Dermis blood vessel endothelial cell (primary cell): ENCODE measurements at places on chromosomes 1 and 21. TPM values are rescaled to one million over a fixed set of nuclear protein-coding genes. Genes with fewer than 3 reads are reported as not detected.

GRCh38 chr1:100455478-100456072, 82.4 kb upstream of the GPR88 start:
- DNase-seq = peak; percentile 30

GRCh38 chr1:168053681-168054080, 83.0 kb downstream of the GPR161 start:
- no peak for DNase-seq

DNA sequence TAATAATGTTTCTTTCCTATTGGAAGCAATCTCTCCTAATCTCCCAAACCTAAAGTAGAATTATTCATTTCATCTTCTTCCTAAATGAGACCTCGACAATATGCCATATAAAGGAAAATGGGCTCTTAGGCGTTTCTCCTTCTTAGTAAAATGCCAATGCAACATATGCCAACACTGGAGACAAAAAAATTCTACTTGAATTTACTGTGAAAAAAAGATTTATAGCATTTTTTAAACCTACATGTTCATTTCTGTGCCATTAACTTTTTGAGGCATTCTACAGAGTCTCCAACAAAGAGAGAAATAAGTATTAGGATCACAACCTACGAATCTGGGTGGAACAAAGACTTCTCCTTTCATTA, 1.3 kb downstream of the WDR47 start:
- DNase-seq = no peak

GRCh38 chr1:165494949-165495857, 48.6 kb upstream of the LRRC52 start:
- no peak for DNase-seq

DNA sequence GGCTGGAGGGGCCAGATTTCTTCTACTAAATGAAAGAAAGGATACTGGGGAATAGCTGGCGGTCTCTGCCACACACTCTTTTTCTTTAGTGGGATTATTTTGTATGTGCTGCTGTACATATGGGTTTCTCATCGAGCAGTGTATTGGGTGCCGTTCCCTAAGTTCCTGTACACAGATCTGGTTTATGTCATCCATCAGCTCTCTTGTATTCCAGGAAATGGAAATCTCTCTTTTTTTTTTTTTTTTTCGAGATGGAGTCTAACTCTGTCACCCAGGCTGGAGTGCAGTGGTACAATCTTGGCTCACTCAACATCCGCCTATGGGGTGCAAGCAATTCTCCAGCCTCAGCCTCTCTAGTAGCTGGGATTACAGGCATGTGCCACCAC, 27.0 kb upstream of the NID1 start:
- no peak for DNase-seq

DNA sequence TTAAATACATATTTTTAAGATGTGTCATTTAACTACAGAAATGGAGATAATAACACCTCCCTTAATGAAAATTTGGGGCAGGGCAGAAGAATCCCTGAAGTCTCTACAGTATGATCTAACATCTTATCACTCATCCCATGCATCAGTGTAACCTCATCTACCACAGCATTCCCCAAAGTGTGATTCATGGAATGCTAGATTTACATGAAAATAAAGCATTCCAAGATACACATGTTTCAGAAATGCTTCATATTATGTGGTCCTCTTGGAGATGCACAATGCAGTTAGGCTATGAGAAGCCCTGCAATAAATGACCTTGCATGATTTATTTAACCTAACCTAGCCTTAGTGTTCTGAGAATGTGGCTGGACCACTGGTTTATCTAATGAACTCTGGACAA, 166.9 kb upstream of the SYT6 start:
- DNase-seq = no peak

- DNase-seq = no peak
Observed at GRCh38 chr1:184624626-184625025, 130.0 kb downstream of the EDEM3 start.

DNA sequence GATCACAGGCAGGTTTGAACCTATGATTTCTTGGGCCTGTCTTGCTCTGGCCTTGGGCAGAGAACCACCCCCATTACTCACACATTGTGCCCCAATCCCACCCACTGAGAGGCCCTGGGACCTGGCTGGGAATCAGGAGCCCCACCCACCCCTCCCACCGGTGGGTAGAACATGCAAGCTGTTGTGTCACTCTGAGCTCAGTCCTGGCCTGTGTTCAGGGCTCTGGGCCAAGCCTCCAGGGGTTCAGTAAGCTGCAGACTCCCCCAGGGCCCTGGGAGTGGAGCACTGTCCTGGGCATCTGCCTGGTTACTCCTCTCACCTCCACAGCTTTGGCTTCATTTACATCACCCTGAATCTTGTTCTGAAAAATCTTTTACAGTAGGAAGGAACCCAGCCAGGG, 270.5 kb downstream of the RRAGC start:
- no peak for DNase-seq

DNA sequence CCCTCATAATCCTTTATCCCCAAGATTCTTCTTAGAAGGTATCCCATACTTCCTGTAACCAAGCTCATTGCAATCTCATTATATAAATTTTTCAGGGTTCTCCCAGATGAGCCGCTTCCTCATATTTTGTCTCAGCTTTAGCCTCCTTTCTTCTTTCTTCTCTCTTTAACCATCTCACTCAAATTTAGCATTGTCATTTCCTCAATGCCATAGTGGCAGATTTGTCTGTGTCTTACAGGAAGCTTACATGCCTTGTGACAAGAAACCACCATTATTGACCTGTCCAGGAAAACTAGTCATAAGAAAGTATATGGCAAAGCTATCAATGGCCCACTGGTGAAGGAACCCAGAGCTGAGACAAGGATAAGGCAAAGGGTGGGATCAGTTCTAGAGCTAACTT, 6.0 kb upstream of the FCRL2 start:
- no peak for DNase-seq

DNA sequence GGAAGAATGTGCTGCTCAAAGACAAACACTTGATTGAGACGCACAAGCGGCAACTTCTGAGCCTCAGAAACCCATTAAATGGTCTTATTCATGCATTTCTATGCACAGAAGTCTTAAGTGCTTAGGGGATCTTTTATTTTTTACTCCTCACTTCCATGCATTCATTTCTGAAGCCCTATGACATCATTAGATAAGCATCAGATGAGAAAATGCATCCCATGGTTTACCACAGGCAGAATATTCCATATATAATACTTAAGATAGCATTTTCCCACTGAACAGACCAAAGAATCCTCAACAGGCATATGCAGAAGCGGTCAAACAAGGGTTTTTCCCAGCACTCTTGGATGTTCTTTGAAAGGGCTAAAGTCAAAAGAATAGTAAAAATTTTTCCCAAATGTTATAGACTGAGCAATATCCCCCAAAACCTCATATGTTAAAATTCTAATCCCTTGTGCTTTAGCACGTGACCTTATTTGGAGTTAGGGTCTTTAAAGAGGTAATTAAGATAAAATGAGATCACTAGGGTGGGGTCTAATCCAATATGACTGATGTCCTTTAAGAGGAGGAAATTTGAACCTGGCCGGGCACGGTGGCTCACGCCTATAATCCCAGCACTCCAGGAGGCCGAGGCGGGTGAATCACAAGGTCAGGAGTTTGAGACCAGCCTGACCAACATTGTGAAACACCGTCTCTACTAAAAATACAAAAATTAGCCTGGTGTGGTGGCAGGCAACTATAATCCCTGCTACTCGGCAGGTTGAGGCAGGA, 22.6 kb upstream of the FAM89A start:
- DNase-seq = no peak

GRCh38 chr1:174165471-174166137, 6.3 kb downstream of the RABGAP1L start:
- no peak for DNase-seq

DNA sequence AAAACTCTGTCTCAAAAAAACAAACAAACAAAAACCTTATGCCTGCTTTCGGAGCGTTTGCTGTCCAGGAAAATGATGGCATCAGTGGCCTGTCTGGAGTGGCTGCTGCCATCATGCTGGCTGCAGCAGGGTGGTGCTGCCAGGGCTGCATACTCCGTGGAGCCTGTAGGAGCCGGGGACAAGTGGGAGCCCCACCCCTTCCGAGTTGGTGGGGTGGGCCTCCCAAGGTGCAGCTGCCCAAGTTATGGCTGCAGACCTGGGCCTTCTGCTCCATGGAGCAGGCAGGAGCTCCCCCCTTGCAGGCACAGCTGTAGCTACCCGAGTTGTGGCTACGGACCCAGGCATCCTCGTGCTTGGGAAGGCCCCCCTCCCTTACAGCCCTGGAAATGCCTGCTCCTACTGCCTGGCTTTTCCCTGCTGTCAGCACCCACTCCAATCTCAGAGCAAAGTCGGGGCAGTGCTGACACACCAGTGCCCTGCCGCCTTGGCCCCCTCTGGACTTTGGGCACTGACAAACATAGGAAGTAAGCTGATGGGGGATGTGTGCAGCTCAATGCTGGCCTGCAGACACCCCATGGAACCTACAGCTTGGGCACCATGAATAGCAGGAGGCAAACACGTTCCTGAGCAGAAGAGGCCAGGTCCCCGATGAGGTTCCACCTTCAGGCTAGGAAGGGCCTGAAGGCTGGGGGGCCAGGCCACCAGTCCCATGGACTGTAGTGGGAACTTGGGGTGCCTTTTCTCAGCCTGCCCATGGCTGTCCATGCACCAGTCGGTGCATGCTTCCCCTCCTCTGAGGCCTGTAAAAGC, 60.4 kb downstream of the CC2D1B start:
- no peak for DNase-seq

The CRP gene
- total RNA-seq = not detected in 2 replicates

The DRAM2 gene
- 43.1 and 70.1 TPM in 2 replicates for total RNA-seq
